ENCODE measurements at places on chromosomes 1 and 21.

GRCh38 chr1:172278478-172278877 lies 142.0 kb upstream of the C1orf105 start:
- no peak for DNase-seq

DNA sequence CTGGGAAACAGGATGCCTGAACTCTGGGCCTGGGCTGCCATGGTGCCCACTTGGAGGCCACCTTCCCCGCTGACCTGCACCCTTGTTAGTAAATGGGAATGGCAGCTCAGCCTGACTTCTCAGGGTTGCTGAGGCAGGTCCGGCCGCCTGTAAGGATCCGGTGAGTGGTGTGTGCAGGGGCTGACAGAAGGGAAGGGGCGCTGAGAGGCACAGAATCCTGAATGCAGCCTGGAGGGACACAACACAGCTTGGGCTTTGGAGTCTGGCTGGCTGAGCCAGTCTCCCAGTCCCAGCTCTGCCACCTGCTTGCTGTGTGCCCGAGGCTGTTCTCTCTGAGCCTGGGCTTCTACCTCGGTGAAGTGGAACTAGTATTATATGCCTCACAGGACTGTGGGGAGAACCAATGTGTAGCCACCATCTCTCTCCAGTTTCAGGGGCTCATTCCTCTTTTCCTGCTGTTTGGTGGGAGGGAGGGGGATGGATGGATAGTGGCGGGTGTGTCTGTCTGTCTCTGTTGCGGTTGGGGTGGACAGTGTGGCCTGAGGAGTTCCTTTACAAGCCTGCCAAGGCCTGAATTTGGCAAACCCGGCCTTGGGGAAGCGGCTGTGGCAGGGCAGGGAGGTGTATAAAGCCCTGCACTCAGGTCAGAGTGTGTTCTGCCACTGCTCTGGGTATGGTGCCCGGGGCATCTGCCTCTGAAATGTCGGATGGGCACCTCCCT lies 18.0 kb downstream of the ADORA1 start:
- no peak for DNase-seq

DNA sequence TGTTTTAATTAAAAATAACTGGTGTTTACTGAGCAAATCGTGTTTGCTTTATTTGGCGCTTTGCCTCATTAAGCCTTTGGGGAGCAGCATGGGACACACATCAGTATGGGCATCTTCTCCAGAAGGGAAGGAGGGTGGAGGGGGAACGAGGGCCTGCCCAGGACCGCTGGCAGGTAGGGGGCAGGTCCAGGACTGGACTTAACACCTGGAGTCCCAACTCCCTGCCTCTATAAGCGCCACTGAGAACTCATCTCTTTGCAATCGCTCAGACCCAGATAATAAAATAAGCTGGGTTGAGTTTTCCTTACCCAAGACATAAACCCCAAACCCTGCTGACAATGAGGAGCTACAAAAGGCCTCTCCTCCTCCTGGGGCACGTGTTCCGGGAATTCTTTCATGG lies 15.1 kb downstream of the ABCG1 start:
- no peak for DNase-seq

DNA sequence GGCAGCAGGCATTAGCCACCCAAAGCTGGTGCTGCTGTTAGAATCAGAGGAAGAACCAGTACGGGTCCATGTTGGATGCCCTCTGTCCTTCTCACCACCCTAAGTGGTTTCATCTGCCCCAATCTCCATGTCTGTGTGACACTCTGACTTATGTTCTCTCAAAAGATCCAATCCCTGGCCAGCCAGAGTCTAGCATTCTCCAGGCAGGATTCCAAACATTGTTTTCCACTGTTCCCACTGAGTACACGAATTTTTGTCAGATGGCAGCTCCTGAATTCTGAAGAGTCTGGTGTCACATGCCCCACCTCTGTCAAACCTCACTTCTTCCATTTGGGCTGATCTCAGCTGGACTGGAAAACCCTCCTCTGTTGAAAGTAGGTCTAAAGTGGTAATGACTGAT lies 166.0 kb downstream of the DISC1 start:
- no peak for DNase-seq

- no peak for DNase-seq
Observed at GRCh38 chr1:7382971-7383370, 388.1 kb upstream of the VAMP3 start.

DNA sequence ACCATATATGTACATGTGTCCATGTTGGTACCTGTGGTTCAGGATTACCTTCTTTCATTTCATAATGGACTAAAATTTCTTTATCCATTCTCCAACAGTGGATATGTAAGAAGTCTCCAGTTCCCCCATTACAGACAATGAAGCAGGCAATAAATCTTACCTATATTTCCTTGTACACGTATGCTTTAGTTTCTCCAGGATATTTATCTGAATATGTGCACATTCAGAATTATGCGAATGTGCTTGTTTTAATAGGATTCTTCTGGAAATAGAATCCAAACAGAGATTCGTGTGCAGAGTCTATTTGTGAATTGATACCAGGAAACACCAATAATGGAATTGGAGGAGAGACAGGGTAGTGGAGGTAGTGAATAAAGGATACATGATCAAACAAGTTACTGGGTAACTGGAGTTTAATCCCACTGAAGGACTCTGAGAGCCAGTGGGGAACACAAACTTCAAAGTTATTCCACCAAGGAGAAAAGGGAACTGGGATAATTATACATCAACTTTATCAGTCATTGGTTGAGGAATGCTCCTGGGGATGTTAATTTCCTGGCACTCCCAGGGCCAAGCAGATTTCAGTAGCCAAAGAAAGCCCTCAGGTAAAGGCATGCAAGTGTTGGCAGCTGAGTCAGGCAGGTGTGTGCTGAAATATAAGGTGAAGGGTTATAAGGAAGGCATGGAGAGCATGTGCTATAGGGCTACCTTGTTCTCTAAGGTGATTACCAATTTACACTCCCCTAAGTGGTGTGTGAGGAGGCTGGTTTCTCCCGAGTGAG lies 374.9 kb upstream of the PBX1 start:
- no peak for DNase-seq

- DNase-seq, result no peak
Observed at GRCh38 chr1:98557895-98558294, 103.6 kb upstream of the SNX7 start.

GRCh38 chr1:213201380-213202155 lies 150.5 kb downstream of the RPS6KC1 start:
- DNase-seq, result no peak

GRCh38 chr1:224650290-224650689 lies 34.2 kb downstream of the CNIH3 start:
- DNase-seq, result no peak

DNA sequence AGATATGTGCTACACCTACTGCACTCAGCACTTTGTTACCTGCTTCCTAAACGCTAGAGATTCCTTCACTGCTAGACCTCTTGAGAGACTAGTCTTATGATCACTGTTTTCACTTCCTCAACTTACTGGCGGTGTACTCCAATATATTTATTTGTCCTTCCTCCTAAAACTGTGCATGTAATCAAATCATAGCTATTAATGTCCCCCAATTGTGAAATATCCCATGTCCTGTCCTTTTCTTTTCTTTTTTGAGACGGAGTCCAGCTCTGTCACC lies 3.4 kb downstream of the SOAT1 start:
- no peak for DNase-seq

- DNase-seq, result no peak
Observed at GRCh38 chr1:177069490-177069889, 95.0 kb downstream of the ASTN1 start.

GRCh38 chr1:40982721-40983120 lies 3.2 kb downstream of the CTPS1 start:
- no peak for DNase-seq

DNA sequence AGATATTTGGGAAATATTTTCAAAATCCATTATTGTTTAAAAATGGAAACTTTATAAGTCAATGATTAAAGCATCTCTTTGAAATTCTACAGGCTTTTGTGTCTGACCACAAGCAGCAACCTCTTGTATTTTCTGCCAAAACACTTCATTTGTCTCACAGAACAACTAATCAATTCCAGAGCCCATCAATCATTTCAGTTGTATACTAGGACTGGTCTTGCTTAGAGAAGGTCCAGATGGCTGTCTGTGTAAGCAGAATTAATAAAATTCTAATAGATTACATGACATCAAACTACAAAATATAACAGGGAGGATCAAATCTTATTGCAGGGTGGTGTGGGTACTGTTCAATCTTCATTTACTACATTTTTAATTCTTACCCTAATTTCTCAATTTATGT lies 76.4 kb downstream of the ACBD6 start:
- DNase-seq, result no peak

DNA sequence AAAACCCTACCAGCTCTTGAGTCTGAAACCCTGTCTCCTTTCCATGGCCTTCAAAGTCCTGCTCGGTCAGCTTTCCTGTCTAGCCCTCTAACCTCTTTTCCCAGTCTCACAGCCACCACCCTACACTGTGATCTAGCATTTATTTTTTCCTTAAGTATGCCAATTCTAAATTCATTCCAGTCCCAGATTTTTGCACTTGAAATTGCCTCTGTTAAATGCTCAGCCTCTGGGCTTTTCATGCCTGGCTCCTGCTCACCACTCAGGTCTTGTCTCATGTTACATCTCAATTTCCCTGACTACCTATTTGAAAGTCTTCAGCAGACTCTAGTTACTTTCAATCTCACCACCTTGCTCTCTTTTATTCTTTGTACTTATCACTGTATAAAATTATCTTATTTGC lies 176.2 kb downstream of the ADGRL4 start:
- no peak for DNase-seq

DNA sequence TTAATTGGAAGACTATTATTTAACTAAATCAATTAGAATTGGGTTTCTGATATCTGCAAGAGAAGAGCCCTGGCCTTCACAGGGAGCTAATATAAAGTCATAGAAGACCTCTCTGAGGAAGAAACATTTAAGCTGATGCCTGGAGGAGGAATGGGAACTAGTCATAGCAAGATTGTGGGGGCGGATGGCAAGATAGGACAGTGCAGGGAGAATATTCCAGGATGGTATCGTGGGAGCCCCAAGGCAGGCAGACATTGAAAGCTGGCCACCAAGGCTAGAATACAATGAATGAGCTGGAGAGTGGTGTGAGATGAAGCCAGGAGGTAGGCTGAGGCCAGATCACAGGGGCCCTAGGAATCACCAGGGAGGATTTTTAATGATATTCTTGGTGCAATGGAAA lies 20.8 kb upstream of the MYSM1 start:
- no peak for DNase-seq

DNA sequence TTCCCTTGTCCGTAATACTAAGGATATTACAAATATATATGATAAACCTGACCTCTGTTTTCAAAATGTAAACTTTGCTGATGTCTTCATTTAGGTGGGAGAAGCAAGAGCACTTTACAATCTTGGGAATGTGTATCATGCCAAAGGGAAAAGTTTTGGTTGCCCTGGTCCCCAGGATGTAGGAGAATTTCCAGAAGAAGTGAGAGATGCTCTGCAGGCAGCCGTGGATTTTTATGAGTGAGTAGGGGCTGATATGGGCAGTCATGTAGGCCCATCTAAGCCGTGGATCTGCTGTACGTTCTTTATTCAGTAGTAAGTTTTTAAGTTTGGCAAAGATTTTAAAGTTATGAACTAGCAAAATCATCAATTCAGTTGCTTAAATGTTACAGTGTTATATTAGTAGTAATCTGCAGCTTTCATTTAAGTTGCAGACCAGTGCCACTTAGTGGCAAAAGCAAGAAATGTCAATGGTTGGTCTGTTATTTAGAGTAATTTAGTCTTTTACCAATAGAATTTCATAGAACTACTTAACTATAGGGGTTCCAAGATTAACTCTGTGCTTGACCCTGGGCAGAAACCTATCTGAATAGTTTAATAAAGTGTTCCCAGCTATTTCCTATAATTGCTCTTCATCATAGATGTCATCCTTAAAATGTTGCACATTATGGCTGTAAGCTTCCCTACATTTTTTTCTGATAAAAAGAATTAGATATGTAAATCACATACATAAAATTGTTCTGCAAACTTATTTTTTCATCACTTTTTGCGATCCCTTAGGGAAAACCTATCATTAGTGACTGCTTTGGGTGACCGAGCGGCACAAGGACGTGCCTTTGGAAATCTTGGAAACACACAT lies 21.3 kb downstream of the GPSM2 start:
- no peak for DNase-seq

DNA sequence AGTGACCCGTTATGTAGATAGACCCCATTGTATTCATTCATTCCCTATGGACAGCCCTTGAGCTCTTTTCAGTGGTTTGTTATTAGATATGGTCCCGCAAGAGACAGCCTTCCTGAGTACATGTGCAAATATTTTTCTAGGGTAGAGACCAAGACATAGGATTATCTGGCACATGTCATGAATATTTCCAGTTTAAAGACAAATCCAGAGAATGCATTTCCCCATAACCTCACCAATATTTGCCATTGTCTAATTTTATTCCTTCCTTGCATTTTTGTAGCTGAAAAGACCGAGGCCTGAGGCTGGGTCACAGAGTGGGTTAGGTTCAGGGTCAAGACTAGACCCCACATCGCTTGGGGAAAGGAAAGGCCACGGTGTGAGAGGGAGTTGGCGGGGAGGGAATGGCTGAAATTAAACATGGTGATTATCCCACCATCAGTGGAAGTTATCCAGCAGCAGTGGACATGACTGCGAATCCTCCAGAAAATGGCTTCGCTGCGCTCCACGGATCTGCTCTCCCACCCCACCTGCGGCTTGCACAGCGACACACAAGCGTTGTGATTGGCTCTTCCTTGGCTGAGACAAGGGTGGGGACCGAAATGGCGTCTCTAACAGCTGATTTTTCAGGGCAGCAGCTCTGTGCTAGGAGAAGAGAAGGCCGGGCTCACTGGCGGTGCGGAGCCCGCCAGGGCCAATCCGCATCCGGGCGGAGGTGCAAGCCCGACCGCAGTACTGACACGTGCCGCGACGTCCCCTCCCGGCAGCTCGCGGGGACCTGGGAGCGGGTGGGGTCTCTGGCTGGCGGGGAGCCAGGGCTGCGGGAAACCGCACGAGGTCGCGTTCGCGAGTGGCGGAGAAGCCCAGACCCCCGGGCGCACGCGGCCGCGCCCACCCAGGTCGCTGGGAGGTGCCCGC lies 16.1 kb upstream of the STMN1 start:
- DNase-seq, result peak; percentile 45

GRCh38 chr1:29962336-29962735 lies 726.0 kb downstream of the PTPRU start:
- no peak for DNase-seq

DNA sequence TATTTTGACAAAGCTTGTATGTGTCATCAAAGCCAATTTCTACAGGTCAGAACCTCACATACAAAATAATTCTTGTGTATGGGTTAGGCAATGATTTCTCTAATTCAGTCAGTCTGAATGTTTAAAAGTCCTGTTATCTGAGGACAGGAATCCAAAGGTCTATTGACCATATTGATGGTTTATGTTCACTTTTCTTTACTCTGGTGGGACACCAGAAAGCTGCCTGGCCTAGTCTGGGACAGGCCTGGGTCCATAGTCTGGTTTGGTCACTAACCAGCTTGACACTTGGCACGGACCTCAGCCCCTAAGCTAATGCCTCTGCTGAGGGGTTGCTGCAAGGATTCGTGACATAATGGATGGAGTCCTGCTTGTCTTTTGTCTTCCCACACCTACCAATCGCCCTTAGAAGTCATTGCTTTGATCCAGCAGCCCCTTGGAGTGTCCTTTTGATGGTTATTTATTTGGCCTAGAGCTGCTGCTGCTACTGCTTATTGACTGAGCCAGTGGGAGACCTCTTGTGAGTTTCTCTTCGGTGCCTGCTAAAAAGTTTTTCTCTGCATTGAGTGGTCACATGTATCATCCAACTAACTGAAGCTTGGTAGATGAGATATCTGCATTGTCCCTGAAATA lies 15.7 kb downstream of the IFNAR2 start:
- no peak for DNase-seq

GRCh38 chr1:239388159-239388485 lies 1.8 kb downstream of the CHRM3 start:
- DNase-seq, result no peak

Data from activated naive CD4-positive, alpha-beta T cell treated with Interleukin-2 at 50 U/mL for 16 hours (primary cell).